ENCODE measurements at places on chromosomes 11 and 22.

DNA sequence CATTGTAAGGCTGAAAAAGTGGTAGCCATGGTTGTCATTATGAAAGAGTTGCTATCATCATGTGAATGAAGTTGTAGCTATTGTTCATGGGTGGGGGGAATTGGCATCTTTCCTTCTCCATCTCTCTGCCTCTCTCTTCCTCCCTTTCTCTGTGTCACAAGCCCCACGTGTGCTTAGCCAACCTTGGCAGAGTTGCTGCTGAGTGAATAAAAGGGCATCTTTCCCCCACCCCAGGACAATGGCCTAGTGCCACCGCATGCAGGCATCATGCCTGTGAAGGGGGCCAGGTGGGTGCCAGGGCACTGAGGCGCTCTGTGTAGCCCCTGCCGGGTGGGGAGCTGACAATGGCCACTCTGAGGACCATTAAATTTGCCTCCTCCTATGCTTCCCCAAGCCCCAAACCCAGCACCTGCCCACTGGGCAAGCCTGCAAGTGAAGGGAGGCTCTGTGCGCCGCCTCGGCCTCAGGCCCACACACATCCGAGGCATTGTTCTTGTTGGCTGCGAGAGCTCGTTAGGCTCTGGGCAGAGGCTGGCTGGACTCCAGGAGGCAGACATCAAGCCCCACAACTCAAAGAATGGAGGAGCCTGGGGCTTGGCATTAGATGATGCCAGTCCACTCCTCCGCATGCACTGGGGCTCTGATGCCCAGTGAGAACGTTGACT, 103.9 kb downstream of the SEZ6L start:
- DNase-seq, result no peak

DNA sequence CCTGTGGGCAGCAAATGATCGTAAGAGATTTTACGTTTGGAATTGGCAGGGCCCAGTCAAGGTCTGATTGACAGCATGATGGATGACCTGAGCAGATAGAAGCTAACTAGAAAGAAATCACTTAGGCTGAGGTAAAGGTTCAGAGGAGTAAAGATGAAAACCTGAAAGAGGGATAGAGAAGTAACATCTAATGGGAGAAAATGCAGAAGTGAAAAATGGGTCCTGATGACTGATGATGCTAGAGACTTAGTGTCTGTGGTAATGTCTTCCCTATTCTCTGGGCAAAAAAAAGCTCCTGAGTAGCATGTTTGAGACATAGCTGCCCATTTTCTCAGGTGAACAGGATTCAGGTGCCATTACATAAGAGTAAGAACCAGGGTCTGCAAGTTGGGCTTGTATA, 628.8 kb upstream of the ANO5 start:
- DNase-seq, result no peak

DNA sequence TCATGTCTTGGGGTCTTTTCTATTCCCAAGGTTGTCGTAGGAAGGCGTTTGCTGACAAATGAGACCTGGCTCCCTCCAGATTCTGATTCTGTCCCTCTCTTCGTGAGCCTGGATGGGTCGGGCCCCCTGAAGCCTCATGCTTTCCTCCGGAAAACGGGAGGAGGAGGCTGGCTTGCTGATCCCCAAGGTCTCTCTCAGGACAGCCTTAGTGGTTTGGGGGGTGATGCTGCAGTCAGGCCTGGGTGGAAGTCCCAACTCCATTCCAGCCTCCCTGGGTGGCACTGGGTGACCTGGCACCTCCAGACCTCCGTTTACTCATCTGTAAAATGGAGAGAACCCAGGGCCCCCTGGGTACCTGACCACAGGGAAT, 23.4 kb upstream of the SMIM38 start:
- no peak for DNase-seq

GRCh38 chr11:47010179-47010578, 73.6 kb downstream of the CSTPP1 start:
- DNase-seq, result no peak

- no peak for DNase-seq
These were observed 38.0 kb downstream of the EXT2 start for GRCh38 chr11:44133335-44133946.

DNA sequence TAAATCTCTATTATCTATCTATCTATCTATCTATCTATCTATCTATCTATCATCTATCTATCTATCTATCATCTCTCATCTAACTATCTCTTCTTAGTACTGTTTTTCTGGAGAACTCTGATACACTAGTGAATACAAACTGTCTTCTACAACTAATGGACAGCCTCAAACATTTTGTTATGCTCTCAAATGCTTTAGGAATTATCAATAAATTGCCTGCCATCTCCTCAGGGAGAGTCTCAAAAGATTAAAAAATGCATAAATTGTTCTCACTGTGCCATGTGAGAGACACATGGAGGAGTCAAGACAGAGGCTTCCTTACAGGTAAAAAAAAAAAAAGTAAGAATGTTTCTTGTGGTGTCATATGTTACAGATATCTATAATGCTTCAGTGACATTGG, at the start of gene OR8K3:
Gene OR8K3 (plus strand): TSS at position 301 of the 400 bp plus-strand sequence. CDS start 3,163 bp downstream, outside the sequence.
- no peak for DNase-seq

DNA sequence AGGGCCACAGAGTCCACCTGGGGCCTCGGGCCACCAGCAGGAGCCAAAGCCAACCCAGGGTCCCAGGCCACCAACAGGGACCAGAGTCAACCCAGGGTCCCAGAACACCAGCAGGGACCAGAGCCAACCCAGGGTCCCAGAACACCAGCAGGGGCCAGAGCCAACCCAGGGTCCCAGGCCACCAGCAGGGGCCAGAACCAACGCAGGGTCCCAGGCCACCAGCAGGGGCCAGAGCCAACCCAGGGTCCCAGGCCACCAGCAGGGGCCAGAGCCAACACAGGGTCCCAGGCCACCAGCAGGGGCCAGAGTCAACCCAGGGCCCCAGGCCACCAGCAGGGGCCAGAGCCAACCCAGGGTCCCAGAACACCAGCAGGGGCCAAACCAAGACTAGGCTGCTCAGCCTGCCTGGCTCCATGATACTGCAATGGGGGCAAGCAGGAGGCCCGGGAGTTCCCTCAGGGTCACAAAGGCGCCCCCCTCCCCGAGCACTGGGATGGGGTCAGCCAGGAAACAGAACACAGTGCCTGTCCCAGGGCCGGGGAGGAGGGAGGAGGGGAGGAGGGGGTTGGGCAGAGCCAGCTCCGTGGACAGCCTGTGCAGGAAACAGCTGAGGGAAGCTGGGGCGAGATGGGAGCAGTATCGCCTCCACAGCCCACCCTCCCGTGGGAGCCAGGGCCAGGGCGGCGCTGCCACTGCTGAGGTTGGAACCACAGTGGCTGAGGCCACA, 62.0 kb upstream of the PRR5 start:
- no peak for DNase-seq

GRCh38 chr22:20964799-20965103, 2.3 kb upstream of the AIFM3 start:
- no peak for DNase-seq

DNA sequence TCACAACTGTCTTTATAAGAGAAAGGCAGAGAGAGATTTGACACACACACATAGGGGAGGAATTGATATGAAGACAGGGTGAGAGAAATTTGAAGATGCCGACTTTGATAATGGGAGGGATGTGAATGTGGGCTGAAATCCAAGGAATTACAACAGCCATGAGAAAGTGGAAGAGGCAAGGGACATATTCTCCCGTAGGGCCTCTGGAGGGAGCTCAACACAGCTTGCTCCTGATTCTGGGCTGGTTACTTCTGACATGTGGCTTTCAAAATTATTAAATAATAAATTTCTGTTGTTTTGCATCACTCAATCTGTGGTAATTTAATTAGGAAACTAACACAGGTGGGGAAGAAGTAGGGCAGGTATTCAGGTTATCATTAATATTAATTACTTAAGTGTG, 282.9 kb downstream of the LUZP2 start:
- no peak for DNase-seq

- DNase-seq, result no peak
These were observed 11.3 kb upstream of the CTSC start for GRCh38 chr11:88348870-88349269.

Data from HL-60 (cell line).